Lower leg skin (tissue), 4 donors: ENCODE measurements at places on chromosomes 4 and X. TPM values are rescaled to one million over a fixed set of nuclear protein-coding genes. Genes with fewer than 3 reads are reported as not detected.

Gene ABCB7
- total RNA-seq, result 47.3 TPM

Gene HS6ST2
- 0.29 TPM for total RNA-seq

Gene FAAH2
- total RNA-seq, result 40.1 TPM

Gene SH3RF1
- 11.0 TPM for total RNA-seq

Gene CXCL3
- not detected for total RNA-seq

Gene CCDC158
- total RNA-seq, result not detected

Gene ENAM
- 0.06 TPM for total RNA-seq

Gene PAGE5
- not detected for total RNA-seq

Gene CPZ
- total RNA-seq, result not detected

Gene CT47A1
- not detected for total RNA-seq

Gene OSTC
- total RNA-seq, result 55.3 TPM

Gene LEF1
- total RNA-seq, result 1.7 TPM

DNA sequence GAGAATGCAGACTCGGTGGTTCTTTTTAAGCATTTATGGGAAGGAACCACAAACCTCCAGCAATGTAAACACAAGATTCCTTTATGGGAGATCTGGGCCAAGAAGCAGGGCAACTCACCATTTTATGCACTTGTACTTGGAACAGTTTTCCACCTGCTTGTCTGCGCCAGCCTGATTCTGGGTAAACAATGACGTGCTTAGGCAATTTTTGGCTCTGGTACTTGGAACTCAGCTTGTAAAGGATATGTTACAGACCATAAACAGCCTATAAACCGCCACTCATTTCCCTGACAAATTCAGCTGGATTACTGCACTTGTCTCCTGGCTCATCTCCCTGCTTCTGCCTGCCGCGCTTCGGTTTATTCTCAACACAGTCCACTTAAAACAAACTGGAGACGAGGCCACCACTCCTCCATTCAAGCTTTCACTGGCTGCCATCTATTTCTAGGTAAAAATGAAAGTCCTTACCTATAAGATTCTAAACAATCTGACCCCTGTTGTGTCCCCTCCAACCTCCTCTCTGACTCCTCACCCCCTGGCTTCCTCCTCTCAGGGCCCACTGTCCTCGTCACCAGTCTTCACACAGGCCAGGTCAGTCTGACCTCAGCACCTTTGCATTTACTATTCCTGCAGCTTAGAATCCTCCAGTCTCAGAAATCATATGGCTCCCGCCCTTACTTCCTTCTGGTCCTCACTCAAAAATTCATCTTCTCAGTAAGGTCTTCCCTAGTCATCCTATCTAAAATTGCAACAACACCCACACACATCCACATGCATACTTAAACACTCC lies 205.9 kb upstream of the GALNT7 start:
- no peak for DNase-seq

- DNase-seq, result no peak
These were observed 215.6 kb downstream of the PALLD start for GRCh38 chr4:168712316-168712890.

DNA sequence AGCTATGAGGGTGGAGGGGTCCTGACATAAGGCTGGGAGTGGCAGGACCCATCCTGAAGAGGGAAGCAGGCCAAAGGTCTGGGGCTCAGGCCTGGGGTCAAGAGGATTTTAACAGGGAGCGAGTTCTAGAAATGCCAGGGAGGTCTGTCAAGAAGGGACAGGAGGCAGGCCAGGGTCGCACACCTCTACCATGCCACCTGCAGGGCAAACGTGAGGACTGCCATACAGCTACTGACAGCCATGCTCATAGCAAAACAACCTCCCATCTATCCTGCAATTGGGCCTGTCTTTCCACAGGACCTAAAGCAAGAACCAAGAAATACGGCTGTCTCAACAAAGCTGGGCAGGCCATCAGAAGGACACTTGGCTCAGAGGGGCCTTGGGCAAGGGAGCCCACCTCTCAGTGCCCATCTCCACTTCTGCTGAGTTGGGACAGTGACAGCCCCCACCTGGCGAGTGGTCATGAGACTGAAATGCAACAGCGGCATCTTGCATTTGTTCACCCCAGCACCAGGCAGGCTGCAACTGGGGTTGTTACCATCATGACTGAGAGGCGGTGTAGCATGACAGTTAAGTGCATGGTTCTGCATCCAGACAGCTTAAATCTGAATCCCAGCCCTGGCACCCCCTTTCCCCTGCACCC lies 92.7 kb downstream of the WFS1 start:
- DNase-seq, result no peak

- DNase-seq, result peak; percentile 12
These were observed 17.5 kb upstream of the GYG2 start for GRCh38 chrX:2811271-2811670.

GRCh38 chr4:86497980-86498862 lies 95.9 kb upstream of the PTPN13 start:
- peak; percentile 84 for DNase-seq

GRCh38 chr4:158966091-158966490 lies 136.8 kb upstream of the RAPGEF2 start:
- DNase-seq, result no peak

DNA sequence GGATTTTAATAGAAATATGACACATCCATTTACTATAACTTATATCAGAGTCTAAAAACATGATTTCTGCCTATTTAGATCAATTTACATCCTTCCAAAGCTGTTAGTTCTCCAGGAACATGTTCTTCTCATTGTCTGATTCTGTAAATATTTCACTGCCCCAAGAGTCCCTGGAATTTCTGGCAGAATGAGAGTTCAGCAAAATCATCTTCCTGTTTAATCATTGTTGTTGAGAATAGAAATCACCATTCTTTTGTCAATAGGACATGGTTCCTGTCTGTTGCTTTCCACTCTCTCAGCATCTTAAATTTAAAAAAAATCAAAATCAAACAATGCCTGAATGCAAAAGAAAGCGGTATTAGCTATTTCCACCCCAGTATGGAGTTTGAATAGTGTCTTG lies 172.8 kb upstream of the FRMPD4 start:
- DNase-seq, result no peak

- no peak for DNase-seq
These were observed 85.9 kb downstream of the SLC16A2 start for GRCh38 chrX:74507191-74507590.

DNA sequence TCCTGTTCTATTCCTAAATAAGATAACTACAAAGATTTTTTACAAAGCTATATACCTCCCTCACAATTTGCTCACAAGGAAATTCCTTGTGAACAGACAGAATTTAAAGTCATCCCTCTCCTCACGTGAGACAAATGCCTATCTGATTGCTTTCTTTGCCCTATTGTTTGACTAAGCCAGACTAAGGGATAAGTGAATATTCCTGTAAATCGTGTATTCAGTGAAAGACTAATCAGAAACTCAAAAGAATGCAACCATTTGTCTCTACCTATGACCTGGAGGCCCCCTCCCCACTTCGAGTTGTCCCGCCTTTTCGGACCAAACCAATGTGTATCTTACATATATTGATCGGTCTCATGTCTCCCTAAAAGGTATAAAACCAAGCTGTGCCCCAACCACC lies 15.3 kb upstream of the ZBTB33 start:
- DNase-seq, result no peak

DNA sequence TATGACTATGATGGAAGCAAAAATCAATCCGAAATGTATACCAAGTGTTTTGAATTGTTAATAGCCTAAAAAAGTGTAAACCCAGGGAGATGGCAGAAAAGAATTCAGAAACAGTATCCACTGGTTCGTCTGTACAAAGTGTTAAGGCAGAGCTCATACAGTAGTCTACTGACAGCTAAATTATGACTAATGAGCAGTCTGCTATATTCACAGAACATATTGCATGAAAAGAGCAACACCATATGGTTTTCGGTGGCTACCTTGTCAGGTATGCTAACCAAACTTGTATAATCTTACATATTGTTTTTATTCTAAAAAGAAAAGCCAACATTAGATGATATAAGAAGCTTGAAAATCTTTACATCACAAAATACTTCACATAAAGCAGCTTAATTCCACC lies 18.5 kb downstream of the EPHA5 start:
- DNase-seq, result no peak

GRCh38 chrX:146241902-146242301 lies 424.3 kb downstream of the SLITRK2 start:
- no peak for DNase-seq

GRCh38 chr4:184447664-184448063 lies 26.7 kb downstream of the IRF2 start:
- no peak for DNase-seq

DNA sequence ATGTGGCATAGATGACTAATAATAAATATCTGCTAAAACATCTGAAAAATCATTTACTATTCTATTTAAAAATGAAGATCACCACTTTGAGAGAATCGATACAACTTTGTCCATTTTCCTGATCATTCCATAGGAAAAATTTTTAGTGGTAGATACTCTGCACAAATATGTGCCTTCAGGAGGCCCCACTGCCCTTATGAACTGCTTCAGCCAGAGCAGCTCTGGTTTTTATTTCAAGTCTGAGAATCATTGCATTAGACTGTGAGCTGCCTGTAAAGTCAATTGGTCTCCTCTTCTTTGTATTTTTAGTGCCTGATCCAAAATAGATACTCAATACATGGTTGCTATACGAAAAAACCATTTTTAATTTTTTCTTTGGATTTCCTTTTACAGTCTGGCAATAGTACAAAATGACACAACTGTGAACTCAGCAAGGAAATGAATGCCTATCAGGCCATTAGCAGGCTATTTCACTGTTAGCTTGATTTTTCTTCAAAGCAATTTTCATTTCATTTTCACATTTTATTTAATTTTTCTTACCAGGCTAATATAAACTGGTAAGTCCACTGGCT lies 69.1 kb downstream of the SHISA3 start:
- DNase-seq, result no peak

GRCh38 chr4:16415751-16416150 lies 189.5 kb upstream of the TAPT1 start:
- no peak for DNase-seq

DNA sequence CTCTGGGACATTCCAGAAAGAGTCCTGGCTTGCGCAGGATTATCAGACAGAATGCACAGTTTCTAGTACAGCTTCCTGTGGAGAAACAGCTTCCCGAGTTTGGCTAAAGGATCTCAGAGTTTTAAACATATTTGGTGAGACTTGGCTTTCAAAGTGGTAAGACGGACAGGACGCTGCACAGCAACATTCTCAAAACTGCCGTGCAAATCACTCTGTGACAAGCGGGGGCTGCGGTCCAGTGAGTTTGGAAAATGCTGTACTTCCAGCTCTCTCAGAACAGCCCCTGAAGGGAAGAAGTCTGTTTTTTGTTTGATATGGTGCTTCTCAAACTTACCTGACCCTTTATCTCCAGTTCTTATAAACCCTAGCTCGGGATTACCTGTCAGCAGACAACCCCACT lies 18.1 kb downstream of the LGI2 start:
- DNase-seq, result no peak

DNA sequence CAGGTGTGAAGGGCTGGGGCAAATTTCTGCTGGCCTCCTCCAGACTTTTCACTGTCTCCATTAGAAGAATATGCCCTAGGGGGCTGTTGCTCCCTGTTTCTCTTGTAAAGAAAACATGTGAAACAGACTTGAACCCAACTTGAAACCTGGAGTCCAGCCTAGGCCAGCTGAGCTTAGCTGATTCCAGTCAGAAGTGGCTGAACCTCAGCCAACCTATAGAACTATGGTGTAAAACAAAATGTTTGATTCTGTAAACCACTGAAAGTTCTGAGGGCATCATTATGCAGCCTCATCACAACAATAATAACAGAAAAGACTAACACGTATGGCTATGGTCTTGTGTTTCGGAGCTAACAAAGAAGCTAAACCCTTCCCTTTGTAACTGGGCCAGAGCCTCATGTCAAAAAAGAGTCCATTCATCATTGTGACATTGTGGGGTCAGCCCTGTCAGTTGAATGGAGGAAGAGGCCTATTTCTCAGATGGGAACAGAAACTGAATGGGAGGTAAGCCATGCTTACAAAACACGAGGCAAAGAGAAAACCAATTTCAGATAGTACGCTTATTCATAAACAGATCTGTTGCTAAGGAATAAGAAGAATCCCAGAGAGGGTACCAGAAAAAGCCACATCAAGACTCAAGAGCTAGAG lies 34.1 kb downstream of the SETD7 start:
- no peak for DNase-seq

- DNase-seq, result no peak
These were observed 208.8 kb downstream of the SH2D1A start for GRCh38 chrX:124555036-124555595.

DNA sequence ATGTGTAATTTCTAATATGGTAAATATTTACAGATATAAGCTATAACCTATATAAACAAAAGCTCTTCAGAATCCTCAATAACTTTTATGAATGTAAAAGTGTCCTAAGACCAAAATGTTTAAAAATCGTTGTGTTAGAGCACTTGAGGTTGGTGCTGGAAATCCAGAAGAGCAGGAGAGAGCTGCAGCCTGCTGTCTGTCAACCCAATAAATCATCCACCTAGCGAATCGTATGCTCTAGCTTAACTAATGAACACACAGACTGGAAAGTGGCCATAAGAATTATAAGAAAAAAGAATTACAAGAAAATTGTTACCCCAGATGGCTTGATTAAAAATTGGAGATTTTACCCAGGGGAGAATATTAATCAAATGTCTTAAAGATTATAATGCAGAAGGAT lies 17.0 kb downstream of the CFAP97 start:
- DNase-seq, result no peak

- DNase-seq, result no peak
These were observed 23.3 kb downstream of the TRIM2 start for GRCh38 chr4:153227469-153228075.
